ENCODE measurements at places on chromosomes 16 and 17.

GRCh38 chr17:13885953-13886889 is 183.1 kb upstream of the COX10 start:
- peak; percentile 20 for DNase-seq

DNA sequence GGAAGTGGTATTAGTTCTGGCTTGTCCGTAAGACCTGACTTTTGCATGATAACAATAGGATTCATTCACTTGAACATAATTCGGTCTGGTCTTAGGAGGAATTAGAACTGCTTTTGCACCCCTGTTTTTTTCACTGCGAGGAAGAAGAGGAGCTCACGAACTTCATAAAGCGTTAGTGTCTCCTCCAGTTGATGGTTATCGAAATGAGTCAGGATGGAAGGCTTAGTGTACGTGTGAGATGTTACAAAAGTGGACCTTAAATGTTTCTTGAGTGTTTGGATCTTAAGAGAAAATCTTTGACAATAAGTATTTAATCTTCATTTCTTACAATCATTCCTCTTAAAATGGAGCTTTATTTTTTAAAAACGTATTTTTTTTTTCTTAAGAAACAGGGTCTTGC is 52.8 kb downstream of the USP10 start:
- DNase-seq, result no peak

- no peak for DNase-seq
Measured at GRCh38 chr17:8128125-8128784, 4.3 kb upstream of the HES7 start.

GRCh38 chr16:66534376-66534799 is 15.5 kb downstream of the TK2 start:
- no peak for DNase-seq

DNA sequence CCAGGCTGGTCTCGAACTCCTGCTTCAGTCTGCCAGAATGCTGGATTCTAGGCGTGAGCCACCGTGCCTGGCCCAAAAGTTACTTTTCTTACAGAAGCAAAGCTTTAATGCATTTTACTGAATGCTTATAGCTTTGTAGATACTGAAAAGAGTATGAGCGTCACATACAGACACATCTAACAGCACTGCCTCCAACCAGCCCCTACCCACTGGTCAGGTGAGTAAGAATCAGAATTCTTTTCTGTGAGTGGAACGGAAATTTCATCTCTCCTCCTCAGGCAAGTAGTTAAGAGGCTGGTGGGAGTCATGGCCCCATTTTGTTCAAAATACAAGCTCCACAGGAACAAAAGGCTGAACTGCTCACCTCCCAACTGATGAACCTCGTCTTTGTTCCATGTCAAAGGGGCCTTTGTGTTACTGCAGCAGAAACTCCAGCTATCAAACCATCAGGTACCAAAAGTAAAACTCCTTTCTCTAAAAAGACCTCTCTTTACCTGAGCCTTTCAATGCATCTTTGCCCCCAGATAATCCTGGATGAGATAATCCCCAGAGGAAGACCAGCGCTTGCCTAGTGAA is 92.4 kb upstream of the RPH3AL start:
- no peak for DNase-seq

- no peak for DNase-seq
Measured at GRCh38 chr16:79008036-79008868, 592.3 kb downstream of the MAF start.

- peak; percentile 53 for DNase-seq
Measured at GRCh38 chr17:38361694-38362465, 10.2 kb downstream of the SOCS7 start.

GRCh38 chr16:25009822-25010221 is 5.3 kb downstream of the ARHGAP17 start:
- DNase-seq, result peak; percentile 28

DNA sequence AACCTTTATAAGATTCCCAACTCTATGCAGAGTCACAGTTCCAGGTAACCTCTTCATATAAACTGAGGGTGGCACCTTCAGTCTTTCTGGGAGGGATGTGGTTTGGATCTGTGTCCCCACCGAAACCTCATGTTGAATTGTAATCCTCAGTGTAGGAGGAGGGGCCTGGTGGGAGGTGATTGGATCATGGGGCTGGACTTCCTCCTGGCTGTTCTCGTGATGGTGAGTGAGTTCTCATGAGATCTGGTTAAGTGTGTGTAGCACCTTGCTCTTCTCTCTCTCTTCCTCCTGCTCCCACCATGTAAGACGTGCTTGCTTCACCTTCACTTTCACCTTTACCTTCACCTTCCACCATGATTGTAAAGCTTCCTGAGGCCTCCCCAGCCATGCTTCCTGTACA is 30.5 kb downstream of the HS3ST2 start:
- no peak for DNase-seq

- DNase-seq, result no peak
Measured at GRCh38 chr17:773016-773415, 9.1 kb downstream of the GLOD4 start.

- peak; percentile 75 for DNase-seq
Measured at GRCh38 chr16:31108035-31108793, at the start of gene BCKDK. Gene BCKDK, plus strand, starts transcription at chr16:31108386. Its CDS starts 838 bp downstream, at chr16:31109224.

GRCh38 chr17:7177954-7178477 is 1.2 kb downstream of the ASGR1 start:
- peak; percentile 26 for DNase-seq

DNA sequence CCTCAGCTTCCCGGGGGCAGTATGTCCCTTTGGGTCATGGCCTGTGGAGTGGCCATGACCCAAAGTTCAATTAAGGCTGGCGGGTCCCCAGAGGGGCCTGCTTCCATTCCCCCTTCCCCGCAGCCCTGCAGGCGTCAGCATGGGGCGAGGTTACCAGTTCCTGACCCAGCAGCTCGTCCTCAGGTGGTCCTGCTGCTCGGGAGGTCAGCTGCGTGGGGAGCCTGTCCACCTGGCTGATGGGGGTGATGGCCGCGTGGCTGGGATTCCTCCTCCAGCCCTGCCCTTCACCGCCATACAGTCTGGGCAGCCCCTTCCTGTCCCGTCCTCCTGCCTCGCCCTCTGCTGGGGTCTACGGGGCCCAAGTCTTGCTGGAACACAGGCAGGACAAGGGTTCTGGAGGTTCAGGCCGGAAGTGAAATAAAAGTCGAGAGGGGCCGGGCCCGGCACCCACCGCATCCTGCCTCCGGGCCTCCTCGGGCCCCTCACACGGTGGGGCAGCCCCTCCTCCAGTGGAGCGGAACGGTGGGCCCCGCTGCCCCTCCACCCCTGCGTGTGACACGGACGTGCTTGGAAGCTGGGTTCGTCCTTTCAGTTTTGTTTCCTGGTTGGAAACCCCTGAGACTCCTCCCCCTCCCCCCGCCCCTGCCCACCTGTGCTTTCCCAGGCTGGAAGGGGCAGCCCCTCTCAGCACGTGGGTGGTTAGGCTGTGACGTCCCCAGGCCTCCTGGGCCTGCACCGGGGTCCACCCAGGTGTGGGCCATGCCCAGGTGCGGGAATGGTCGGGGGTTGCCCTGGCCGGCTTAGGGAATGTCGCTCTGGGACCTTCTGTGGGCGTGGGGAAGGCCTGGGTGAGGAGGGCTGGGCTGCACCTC is 6.8 kb downstream of the UBALD2 start:
- no peak for DNase-seq

All from fibroblast of upper back skin (primary cell).